ENCODE measurements at places on chromosomes 3 and 15.
A peak's percentile ranks its signal among the peaks of the same experiment; 100 is the strongest.

- ATAC-seq: peak; percentile 88
Observed at GRCh38 chr3:124995460-124995994, 60.3 kb downstream of the HEG1 start.

DNA sequence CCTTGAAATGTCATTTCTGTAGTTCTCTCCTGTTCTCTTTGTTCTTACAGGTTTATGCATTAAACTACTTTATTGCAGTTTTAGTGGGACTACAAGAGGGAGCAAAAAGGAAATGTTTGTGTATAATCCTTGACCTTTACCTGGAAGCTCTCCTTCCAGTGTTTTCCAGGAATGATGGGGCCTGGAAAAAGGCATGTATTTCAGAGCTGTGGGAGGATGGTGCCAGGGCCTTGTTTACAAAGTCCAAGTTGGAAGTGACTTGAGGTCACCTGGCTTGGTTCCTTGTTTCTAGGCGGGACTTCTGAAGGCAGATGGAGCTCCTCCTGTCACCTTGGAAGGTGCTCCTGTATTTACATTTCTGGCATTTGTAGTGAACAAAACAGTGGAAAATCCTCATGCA lies 15.1 kb downstream of the ACVR2B start:
- no peak for ATAC-seq

DNA sequence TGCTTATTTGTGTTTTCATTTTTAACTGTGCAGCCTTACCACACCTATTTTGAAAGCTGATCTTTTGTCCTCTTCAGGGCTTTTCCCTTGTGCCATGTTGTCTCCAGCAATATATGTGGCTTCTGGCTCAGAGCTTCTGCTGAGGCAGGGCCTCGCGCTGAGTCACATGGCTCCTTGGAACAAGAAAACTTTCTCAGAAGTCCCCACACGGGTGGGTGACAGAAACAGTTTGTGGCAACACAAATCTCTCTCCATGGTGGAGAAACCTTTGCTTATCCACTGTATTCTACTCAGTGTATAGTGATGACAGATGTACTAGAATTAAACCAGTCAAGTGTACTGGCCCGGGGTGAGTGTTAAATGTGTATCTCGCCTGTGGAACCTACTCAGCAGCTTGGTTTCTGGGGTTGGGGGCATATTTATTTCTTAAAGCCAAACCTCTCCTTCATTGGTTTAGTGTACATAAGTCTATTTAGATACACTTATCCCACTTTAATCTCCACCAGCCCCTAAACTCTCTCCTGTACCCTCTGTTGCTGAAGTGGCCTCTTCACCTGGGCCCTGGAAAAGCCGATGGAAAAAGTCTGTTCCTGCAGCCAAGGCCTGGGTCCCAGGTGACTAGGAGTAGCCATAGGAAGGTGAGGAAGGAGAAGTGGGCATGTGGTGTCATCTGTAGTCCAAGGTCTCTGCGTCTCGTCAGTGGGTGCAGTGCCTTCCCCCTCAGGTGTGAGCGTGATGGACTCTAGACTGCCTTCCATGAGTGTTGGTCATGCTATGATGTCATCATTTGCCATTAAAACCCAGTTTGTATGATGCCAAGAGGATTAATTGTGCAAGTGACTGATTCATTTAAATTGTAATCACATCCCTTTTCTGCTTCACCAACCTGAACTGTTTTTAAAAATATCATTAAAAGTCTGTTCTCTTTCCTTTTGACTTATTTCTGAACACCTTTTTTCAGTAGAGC lies 3.2 kb upstream of the FBXL22 start:
- peak; percentile 39 for ATAC-seq

GRCh38 chr15:38362355-38362754 lies 91.6 kb upstream of the FAM98B start:
- no peak for ATAC-seq

DNA sequence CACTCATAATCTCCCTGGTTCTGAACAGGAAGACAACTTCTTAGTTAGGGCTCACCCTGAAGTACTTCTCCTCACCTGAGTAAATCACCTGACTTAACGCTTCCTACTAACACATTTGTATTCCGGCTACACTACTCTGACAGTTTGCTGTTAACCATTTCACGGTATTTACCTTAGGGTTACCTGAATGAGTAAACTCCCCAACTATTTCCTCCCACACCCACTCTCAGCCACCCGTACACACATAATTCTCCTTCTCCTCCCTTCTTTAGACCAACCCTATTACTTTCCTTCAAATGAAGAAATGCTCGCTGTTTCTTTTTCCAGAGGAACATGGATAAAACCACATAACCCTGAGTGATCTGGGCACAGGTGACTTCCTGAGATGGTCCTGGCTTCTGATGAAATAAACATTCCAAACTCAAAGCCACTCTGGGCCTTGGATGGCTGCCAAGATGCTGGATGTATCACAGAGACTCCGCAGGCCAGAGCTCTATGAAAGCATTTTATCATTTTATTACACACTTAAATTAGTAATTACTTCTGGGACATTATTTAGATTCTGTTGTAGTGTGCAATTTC lies 183.6 kb upstream of the ATP11B start:
- no peak for ATAC-seq

- peak; percentile 91 for ATAC-seq
Observed at GRCh38 chr3:197023241-197023997, 6.2 kb downstream of the MELTF start.

- no peak for ATAC-seq
Observed at GRCh38 chr3:177381070-177381469, 183.8 kb upstream of the TBL1XR1 start.

- peak; percentile 64 for ATAC-seq
Observed at GRCh38 chr3:195907934-195908693, at the start of gene TNK2. Gene TNK2, minus strand, starts transcription at chr3:195908551. Its CDS starts 19,963 bp downstream, at chr3:195888588.

DNA sequence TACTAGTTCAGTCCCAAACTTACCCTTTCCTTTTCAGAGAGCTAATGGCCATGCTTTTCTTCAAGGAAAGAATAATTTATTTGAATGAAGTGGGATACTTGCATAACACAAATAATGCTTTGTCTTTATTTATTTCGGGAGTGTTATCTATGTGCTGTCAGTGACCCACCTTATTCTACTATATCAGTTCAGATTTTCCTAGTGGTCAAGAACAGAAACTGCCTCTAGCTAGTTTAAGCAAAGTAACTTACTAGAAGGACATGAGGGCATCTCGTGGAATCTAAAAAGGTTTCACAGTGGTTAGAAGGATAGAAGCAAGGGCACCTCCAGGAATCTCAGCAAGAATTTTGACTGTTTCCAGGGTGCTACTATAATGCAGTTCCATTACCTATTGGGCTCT lies 3.8 kb upstream of the TIMMDC1 start:
- no peak for ATAC-seq

GRCh38 chr15:41115652-41116115 lies 396 bp downstream of the INO80 start:
- peak; percentile 87 for ATAC-seq

DNA sequence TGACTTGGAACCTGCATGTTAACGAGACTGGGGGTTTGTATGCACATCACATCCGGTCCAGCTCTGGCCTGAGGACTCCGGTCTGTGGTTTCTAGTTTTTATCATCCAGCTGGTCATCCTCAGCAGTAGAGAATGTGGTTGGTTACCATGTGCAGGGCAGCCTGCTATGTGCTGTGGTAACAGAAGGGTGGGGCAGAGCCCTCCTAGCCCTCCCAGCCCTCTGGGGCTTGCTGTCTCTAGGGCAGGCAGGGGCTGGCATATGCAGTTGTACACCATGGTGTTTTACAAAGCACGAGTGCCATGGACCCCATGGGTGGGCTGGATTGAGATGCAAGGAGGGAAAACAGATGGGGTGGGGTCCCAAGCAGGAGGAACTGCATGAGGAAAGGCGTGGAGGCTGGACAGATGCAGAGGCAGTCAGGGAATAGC lies 70.2 kb downstream of the APBA2 start:
- no peak for ATAC-seq

- peak; percentile 85 for ATAC-seq
Observed at GRCh38 chr3:45226206-45226915, at the start of gene TMEM158. Gene TMEM158, minus strand, starts transcription at chr3:45226287. Its CDS starts 260 bp downstream, at chr3:45226027.

GRCh38 chr3:178807694-178808093 lies 263.9 kb downstream of the ZMAT3 start:
- no peak for ATAC-seq

DNA sequence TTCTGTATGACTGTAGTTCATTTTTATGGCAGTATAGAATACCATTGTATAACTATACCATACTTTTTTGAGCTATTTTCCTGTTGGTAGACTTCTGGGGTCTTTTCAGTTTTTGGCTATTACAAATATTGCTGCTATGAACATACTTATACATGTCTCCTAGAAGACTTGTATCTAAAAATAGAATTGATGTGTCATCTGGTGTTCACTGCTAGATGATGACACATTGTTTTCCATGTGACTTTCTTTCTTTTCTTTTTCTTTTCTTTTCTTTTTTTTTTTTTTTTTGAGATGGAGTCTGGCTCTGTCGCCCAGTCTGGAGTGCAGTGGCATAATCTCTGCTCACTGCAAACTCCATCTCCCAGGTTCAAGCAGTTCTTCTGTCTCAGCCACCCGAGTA lies 69.8 kb downstream of the SH3GL3 start:
- no peak for ATAC-seq

DNA sequence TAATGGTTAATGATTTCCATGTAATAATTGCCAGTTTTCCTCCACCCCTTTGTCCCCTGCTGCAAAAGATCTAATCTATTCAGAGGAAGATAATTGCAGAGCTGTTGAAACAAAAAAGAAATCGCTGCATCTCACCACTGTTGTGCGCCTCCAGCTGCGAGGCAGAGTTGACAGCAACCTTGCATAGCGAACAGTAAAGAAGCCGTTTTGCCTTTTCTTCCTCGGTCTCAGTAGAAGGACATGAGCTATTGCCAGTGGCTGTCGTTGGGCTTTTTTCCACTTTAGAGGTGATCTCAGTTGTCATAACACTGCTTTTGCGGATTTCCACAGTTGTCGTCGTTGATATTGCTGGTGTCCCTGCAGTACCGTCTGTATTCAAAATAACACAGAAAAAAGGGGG lies 314.2 kb downstream of the ZNF385D start:
- ATAC-seq: no peak

DNA sequence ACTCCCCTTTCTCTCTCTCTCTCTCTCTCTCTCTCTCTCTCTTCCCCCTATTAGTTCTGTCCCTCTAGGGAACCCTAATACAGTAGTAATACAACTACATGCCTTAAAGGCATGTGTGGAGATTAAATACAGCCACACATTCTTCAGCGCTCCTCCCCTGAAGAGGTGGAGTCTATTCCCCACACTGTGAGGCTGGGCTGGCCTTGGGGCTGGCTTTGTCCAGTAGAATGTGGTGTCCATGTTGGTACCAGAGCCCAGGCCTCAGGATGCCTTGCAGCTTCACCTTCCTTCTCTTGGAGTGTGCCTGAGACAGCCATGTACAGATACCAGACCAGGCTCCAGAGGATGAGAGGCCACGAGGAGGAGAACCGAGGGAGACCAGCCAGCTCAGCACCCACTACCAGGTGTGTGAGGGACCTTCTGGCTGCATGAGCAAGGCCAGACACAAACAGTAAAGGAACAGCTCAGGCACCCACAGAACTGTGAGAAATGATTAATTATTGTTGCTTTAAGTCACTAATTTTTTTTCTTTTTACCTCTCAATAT lies 10.7 kb downstream of the SLC6A20 start:
- no peak for ATAC-seq

DNA sequence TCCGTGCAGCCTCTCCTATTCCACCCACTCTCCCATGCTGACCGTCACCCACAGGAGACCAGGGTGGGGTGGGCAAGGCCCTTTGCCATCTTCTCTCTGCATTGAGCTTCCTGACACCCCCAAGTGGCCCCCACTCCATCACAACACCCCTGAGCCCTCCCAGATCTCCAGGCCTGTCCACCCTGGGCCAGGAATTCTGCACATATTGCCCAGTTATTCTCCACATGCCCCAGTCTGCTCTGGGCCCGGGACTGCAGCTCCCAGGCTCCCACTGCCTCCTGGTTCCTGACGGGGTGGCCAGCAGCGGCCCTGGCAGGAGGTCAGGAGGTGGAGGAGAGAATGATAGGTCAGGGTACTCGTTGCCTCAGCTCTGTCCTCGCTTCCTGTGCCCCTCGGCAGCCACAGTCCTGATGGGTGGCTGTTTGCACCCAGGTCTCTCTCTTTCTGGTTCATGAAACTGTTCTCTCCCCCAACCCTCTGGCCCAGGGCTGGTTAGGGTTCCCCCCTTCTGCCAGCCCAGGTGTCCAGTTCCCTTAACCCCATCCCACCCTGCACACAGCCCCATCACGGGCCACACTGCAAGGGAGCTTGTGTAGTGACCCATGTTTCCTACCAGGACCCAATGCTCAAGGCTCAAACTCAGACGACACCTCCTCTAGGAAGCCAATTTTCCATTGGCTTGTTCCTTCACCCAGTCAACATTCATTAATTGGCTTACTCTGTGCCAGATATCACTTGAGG lies 47.3 kb downstream of the IQSEC1 start:
- ATAC-seq: no peak

Data from stimulated activated memory B cell treated with anti-CD40 and anti-IgM and Interleukin-4, amounts not matched to agents 10 μg/mL and 1 μg/mL and 100 μg/mL, for 72 hours (primary cell).